ENCODE measurements at places on chromosomes 5 and 9.
A peak's percentile ranks its signal among the peaks of the same experiment; 100 is the strongest.

DNA sequence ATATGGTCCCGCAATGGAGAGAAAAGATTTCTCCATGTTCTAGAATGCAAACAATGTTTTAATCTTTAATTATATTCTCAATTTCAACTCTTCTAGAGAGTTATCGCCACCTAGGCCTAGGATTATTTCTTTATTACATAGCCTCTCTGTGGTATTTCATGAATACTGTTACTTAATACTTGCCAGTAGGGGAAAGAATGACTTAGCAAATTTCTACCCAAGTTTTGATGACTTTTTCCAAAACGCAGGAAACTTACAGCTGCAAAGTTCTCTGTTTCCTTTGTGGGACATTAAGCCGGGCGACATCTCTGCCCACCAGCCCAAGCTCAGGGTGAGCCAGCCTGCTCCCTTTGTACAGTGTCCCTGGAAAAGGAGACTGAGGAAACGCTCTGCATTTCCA, 73.8 kb downstream of the MED27 start:
- DNase-seq, result no peak

GRCh38 chr5:73446631-73447529, 1.7 kb downstream of the FOXD1 start:
- DNase-seq, result no peak

GRCh38 chr5:103120607-103121200, 603 bp downstream of the PPIP5K2 start:
- DNase-seq, result peak; percentile 8

DNA sequence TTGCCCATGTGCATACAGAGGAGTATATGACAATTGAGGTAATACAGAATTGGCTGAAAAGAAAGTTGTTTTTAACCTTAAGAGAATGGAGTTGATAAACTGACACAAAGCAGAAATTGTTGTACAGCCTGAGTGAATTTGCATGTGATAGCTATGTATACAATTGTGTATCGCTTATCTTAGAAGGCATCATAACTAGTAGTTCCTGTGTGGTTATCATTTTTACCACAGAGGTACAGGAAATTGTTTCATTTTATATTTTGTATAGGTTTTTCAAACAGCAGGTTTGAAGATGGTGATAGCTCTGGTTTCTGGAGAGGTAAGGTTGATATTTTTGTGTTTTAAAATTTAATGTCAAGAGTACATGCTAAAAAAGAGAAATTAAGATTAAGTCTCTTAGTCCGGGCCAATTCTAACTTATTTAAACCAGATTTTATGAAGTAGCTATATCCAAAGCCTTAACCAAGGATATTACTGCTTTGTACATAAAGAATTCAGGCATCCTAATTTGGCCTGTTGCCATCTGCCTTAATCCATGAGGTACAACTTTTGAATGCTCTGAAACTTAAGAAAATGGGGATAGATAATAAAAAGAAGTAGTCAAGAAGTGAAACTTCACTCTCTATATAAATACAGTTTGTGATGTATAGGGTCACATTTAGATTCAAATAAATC, 26.0 kb downstream of the DDX4 start:
- DNase-seq, result no peak

GRCh38 chr5:7131680-7132079, 264.3 kb upstream of the ADCY2 start:
- no peak for DNase-seq

- no peak for DNase-seq
These were observed 320.6 kb upstream of the BRINP1 start for GRCh38 chr9:119689879-119690278.

GRCh38 chr5:160835818-160836528, 16.0 kb downstream of the ATP10B start:
- no peak for DNase-seq

GRCh38 chr5:74538206-74538661, 102.3 kb downstream of the ENC1 start:
- DNase-seq, result peak; percentile 19

DNA sequence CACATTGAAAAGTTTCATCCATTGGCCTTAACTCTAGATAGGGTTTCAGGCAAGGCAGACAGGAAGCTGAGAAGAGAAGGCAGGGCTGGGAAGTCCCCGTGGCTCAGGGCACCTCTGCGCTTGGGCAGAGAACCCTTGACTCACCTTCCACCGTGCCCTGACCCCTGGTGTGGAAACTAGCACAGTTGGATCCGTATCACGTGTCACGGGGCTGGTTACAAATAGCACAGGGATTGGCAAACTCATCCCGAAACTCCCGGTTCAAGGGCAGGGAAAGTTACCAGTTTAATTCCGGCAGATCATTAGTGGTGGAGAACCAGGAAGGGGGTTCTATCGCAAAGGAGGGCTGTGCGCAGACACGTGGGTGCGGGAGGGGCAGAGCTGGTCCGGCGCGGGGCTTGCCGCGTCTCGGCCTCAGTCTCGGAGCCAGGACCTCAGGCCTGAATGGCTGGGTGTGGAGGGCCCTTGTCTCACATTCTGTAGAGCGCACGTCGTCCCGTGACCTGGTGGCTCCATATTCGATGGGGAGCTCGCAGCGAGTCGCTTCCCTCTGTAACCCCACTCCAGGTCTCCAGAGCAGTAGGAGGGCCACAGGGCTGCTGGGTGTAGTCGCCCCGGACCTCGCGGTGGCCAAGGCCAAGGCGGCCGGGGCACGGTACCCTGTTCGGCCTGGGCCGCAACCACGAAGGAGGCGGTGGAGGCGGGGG, 771 bp upstream of the TMEM171 start:
- peak; percentile 42 for DNase-seq

DNA sequence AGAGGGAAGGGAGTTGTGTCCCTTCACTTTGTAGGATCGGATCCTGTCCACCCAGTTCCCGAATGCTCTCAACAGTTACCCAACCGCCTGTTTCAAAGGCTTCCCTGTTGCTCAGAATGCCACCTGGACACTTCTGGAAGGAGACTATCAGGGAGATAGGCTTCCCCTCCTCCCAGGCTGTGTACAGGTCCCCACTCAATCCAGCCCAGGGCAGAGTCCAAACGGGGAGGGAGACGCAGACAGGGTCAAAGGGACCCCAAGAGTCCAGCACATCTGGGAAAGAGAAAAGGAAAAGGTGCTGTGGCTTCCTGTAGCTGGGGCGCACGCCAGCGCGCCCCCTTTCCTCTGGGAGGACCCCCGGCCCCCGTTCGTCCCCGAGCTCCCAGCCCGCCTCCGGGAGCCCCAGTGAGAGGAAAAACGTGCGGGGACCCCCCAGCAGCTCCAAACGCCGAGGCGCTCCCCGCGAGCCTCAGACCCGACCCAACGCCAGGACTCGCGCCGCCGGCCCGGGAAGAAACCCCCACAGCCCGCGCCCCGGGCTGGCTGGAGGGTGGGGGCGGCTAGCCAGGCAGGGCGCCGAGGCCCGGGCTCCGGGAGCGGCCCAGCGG, 640 bp downstream of the SURF4 start:
- peak; percentile 68 for DNase-seq

DNA sequence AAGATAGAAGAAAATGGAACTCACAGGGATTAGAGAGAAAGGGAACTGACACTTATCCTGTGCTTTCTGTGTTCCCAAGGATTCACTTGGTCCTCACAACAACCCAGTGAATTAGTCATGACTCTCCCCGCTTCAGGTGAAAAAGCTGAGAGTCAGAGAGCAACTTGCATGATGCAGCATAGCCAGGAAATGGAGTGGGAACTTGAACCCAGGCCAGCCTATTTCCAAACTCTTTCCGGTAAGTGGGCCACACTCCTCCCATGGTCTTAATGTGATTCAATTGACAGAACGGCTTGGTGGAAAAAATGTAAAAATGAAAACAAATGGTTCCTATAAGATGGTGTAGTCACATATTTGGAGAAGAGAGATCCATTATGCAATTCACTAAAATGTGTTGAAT, 45.9 kb upstream of the CEMIP2 start:
- no peak for DNase-seq

DNA sequence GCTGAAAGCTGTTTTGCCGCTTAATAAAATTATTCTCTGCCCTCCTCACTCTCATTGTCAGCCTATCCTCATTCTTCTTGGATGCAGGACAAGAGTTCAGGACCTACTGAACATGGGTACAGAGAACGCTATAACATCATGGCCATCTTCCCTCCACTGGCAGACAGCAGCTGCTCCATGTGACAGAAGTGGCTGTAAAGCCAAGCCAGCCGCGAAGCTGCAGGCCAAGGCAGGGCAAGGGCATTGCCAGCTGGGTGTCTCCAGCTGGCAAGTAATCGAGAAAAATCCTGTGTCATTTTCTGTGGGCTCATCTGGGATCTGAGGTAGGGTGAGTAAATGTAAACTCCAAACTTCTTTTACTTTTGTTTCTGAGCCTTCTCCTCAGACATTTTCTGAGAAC, 84.8 kb downstream of the SLC25A46 start:
- DNase-seq, result no peak

DNA sequence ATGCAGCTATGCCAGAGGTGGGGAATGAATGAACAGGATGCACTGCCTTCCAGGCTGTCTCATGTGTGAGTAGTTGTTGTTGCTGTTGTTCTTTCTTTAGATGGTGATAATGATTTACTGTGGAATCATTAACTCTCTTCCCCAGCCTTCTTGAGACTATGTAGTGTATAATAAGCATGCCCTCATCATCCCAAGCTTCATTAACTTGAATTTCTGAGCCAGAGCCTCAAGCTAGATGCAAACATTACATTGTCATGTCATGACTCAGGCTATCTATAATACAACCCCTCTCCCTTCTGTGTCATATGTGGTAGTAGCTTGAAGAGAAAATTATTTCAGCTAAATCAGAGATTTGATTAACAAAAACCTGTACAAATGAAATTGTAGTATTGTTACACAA, 10.0 kb upstream of the ADAMTSL1 start:
- no peak for DNase-seq

DNA sequence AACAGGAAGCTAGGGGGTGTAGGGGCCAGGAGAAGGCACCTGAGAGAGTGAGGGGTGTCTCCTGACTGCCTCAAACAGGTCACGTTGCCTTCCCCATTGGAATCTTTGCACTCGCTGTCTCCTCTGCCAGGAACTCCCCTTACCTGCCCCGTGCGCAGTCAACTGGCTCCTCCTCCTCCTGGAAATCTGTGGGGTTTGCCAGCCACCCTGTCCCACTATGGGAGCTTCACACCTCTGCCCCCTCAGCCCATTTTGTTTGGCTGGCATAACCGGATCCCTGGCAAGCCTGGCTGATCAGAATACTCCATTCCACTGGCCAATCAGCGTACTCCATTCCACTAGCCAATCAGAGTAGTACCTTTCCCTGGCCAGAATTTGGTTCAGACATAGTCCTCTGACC, 10.4 kb upstream of the SLC34A1 start:
- DNase-seq, result no peak

GRCh38 chr5:179315356-179315890, 29.8 kb downstream of the ADAMTS2 start:
- DNase-seq, result no peak

- DNase-seq, result no peak
These were observed 4.4 kb upstream of the ZNF484 start for GRCh38 chr9:92882276-92882675.

- no peak for DNase-seq
These were observed 82.6 kb upstream of the SMIM32 start for GRCh38 chr5:136275601-136276000.

- DNase-seq, result no peak
These were observed 38.5 kb upstream of the AKNA start for GRCh38 chr9:114426046-114426948.

DNA sequence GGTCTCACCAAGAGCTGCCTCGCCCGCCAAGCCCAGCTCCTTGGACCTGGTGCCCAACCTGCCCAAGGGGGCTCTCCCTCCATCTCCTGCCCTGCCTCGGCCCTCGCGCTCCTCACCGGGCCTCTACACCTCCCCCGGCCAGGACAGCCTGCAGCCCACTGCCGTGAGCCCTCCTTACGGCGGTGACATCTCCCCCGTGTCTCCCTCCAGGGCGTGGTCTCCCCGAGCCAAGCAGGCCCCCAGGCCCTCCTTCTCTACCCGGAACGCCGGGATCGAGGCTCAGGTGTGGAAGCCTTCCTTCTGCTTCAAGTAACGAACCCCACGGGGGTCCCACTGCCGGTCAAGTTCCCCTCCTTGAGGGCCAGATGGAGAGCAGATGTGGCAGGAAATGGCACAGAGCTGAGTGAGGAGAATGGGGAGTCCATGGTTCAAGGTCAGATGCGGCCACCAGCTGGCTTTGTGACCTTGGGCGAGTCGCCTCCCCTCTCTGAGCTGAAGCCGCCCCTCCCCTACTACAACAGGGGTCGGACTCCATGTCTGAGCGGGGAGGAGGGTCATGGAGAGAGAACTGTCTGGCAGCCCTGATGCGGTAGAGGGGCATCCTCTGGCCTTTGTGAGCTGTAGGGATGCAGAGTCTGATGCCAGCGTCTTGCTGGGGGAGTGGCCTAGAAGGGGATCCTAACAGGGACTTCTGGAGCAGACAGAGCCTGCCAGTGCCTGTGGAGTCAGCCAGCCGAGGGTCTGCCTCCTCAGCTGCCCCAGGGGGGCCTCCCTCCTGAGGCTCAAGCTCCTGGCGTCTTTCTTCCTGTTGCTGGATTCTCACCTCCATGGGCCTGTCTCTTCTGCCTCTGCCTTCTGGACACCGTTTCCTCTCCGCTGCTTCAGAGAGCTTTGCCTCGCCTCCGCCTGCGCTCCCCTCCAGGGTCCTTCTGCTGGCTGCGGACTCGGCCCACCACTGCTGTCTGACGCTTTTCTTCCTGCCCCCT, 9.9 kb downstream of the SYNPO start:
- no peak for DNase-seq
